ENCODE measurements at places on chromosomes 12 and 14.

- DNase-seq: no peak
Observed at GRCh38 chr14:67167420-67168109, 21.7 kb upstream of the GARIN2 start.

DNA sequence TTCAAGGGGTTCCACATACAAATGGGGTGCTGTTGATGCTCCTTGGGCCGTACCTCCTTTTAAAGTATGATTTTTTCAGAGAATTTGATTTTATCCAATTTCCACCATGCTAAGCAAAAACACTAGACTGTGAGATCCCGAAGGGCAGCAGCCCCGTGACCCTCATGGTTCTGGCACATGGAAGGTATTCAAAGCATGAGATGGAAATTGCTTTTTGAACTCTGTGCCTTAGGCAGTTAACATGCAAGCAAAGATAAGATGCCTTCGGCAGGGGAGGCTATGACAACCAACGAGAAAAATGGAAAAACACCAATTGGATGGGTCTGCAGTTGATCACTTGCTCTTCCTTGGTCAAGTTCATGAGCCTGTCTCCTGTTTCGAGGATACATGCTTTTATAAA lies 120.8 kb upstream of the DIO3 start:
- DNase-seq: no peak

DNA sequence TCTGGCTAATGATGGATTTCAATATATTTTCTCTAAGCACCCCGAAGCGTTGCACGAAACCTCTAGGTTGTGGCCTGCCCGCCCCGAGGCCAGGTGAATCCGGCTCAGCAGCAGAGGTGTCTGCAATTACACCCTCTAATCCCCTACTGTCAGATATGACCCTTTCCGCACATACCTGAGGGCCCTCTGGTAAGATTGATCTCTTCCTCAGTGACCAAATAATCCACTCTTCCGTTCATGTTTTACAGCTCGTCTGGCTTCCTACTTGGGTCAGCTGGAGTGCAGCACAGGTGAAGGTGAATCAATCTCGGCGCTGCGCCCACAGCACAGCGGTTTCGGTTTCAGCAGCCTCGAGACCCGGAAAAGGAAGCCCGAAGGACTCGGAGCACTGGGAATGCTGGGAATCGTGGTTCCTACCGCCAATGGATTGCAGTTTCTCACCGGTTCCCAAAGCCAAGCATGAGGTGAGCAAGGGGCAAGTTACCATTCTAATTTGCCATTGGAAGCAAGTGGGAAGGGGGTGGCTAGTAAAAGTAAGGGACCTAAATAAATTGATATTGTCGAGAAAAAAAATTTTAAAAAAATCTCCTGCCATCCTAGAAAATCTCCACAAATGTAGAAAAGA lies at the start of gene SYNJ2BP:
Gene SYNJ2BP, minus strand, starts transcription at position 366 of the 625 bp plus-strand sequence. Its CDS starts 127 bp downstream, at position 239.
- peak; percentile 34 for DNase-seq

DNA sequence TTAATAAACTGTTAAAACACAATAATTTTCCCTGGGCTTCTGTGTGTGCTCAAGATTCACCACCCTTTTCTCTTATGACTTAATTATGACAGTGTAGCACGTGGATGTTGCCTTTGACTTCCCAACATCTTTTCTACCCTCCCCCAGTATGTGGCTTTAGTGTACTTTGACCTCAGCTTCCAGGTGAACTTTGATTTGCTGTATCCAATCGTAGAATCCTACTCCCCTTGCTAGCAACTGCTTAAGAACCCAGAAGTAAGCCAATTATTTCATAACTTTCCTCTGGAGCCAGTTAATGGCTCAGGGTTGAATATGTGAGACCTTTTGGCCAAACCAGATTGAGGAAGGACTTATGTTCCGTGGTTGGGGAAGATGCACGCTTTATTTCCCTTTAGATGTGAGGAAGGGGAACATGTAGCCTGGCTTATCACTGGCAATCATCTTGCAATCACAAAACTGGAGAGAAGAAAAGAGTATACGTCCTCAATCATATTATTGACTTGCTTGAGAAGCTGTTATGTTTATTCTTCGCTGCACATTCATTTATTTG lies 259.6 kb upstream of the ATP2B1 start:
- no peak for DNase-seq

DNA sequence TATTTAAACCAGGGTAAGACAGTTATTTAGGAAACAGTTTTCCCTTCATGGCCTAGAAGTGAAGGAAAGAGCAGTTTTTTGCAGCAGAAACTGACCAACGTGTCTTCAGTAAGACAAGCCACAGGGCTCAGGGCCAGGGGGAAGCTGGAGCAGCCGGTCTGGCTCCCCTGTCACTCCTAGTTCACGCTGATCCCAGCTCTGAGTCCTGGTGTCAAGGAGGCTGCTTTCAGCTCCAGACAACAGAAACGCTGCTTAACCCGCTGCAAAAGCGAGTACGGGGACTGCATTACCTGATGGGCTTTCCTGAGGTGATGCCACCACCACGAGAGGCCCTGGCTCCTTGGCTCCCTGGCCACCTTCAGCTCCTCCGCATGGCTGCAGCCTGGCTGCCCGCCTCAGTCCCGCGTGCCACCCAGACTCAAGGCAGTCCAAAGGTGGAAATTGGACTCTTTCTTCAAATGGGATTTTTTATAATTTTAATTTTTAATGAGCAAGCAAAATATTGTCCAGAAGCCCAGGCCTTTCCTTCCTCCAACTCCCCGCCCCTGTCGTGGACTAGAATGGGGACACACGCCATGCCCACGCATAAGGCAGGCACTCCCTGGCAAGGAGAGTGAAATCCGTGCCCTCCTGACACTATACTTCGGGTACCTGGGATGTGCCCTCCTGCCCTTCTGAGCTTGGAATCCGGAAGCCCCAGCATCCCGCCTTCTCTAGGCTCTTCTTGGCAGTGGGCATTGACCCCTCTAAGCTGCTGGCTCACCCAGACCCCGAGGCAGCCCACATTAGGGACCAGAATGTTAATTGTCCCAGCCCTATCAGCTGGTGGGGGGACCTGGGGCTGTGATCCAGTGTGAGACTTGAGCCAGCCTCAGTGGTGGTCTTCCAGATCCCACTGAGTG lies 85.0 kb downstream of the PAPOLA start:
- DNase-seq: no peak

GRCh38 chr12:125100551-125101434 lies 35.6 kb downstream of the AACS start:
- no peak for DNase-seq

- DNase-seq: no peak
Observed at GRCh38 chr12:8844665-8845064, 22.2 kb downstream of the A2ML1 start.

DNA sequence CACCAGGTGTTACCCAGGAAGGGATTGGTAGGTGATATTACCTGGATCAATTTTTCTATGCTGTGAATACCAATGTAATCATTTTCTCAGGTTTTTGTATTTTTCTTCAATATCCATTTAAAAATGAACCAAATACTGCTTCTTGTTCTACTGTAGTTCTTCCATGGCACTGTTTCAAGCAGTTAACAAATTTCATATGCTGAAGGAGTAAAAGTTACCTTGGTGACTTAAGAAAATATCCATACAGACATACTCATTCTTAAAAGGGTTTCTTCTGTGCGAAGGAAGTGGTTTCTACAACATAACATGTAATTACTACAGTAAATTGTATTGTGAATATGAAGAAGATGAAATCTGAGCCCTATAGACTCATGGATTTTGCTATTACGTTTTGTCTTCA lies 222.5 kb downstream of the TMEM117 start:
- DNase-seq: no peak

GRCh38 chr12:88334271-88334670 lies 192.2 kb downstream of the TMTC3 start:
- DNase-seq: no peak

GRCh38 chr12:77553976-77554619 lies 276.6 kb upstream of the NAV3 start:
- DNase-seq: no peak

GRCh38 chr14:38904959-38905358 lies 198.1 kb downstream of the SEC23A start:
- no peak for DNase-seq

DNA sequence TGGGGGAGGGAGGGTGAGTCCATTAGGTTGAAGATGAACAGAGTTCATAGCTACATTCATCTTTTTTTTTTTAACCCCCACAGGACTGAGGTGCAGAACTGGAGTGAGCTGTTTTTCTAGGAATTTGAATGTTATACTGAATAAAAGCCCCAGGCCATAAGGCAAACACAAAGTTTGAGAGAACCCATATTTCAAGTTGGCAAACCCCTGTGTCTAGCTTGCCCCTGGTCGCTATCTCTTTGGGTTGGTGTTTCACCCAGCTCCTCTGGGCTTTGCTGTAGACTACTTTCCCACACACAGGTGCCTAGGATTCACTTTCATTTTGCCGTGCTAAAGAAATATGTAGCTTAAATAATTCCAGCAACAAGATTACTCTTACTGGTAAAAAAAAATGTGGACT lies 5.2 kb upstream of the LMO3 start:
- DNase-seq: no peak

DNA sequence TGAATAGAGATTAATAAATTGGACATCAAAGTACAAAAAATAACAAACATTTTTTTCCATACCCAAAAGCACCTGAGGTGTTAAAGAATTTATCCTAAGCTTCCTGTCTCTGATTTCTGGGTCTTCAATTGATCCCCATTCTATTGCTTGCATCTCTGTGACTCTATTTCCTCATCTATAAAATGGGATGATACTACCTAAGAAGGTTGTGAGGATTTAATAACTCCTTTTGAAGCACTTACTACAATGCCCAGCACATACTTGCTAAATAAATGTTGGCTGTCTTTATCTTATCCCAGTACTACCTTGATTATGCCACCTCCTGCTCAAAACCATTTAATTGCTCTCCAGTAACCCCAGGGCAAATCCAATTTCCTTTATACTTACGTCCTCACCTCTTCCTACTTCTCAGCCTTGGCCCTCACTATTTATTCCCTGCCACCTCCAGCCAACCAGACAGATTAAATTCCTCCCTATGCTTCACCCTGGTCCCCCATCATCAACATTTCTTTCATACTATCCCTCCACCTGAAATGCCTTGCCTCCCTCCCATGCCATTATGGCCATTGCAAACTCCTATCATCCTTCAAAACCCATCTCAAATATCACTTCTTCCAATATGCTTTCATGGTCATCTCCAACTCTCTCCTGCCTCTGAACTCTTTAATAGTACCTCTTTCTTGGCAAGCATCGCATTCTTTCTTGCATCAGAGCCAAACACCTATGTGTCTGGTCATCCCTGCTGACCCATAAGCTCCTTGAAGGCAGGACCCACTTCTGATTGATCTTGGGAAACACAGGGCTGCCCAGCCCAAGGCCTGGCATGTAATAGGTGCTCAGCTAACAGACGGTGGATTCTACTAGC lies 7.9 kb upstream of the ASIC1 start:
- DNase-seq: no peak

GRCh38 chr12:132380641-132381040 lies 51.3 kb upstream of the GALNT9 start:
- no peak for DNase-seq

- DNase-seq: no peak
Observed at GRCh38 chr12:121383601-121384021, 16.3 kb upstream of the RNF34 start.

GRCh38 chr12:9252256-9252655 lies 44.1 kb upstream of the PZP start:
- no peak for DNase-seq

- DNase-seq: no peak
Observed at GRCh38 chr12:26555139-26555538, 277.9 kb downstream of the ITPR2 start.

DNA sequence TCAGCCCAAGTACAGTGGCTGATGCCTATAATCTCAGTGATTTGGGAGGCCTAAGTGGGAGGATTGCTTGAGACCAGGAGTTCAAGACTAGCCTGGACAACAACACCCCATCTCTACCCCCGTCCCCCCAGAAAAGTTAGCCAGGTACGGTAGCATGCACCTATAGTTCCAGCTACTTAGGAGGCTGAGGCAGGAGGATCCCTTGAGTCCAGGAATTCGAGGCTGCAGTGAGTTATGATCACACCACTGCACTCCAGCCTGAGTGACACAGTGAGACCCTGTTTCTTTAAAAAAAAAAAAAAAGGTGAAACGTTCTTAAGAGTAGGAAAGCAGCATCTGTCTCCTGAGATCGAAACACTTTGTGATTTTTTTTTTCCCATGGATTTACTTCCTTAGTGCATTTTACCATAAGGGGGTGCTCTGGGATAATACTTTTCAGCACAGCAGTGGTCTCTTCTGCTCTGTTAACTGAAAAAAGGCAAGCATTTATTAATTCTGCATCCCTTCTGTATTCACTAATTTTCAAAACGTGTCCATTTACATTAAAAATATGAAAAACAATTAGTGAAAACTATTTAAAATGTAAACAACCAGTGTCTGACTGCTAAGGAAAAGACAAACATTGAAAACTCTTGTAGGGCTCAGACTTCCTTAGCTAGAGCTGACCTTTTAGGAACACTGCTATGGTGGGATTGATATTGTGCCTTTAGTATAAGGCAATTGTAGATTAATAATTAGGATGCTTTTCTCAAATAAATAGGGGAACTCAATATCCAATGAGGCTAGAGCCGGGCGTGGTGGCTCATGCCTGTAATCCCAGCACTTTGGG lies 31.2 kb upstream of the USP44 start:
- no peak for DNase-seq

GRCh38 chr12:113589437-113589836 lies 117.8 kb upstream of the LHX5 start:
- no peak for DNase-seq

DNA sequence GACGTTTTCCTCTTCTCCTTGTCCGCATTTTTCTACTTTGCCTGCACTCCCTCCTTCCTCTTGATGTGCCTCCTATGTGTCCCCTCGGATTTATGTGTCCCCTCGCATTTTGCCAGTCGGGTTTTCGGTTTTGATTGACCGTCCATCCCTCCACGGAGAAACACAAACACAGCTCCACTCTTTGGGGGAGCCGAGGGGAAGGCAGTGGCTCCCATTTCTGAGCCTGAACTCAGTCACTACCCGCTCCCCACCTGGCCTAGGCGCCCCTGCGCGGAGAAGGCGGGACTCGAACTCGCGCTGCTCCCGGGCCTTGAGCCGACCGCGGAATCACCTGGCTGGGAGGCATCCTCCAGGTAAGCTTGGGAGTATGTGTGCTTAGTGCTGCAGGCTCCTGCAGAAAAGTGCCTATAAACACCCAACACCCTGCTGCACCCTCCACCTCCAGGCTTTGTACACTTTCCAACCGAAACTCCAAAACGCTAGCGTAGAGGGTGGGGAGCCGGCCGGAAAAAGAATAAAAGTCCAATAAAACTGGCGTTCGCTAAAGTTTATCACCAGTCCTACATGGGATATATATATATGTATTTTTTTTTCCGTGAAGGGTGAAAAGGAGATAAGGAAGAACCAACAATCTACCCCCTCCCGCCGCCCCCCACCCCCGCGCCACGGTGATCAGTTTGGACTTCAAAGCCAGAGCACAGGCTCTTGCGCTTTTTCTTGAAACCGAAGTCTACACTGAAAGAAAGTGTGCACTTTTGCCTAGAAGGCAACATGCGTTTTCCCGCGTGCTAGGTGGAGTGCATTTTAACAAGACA lies 3.3 kb upstream of the CCND2 start:
- peak; percentile 34 for DNase-seq

GRCh38 chr14:54908190-54908589 lies 5.6 kb upstream of the GCH1 start:
- DNase-seq: no peak
